ENCODE measurements at places on chromosomes 13 and 19.

GRCh38 chr13:22214184-22214583 is 543.3 kb downstream of the FGF9 start:
- DNase-seq = no peak

DNA sequence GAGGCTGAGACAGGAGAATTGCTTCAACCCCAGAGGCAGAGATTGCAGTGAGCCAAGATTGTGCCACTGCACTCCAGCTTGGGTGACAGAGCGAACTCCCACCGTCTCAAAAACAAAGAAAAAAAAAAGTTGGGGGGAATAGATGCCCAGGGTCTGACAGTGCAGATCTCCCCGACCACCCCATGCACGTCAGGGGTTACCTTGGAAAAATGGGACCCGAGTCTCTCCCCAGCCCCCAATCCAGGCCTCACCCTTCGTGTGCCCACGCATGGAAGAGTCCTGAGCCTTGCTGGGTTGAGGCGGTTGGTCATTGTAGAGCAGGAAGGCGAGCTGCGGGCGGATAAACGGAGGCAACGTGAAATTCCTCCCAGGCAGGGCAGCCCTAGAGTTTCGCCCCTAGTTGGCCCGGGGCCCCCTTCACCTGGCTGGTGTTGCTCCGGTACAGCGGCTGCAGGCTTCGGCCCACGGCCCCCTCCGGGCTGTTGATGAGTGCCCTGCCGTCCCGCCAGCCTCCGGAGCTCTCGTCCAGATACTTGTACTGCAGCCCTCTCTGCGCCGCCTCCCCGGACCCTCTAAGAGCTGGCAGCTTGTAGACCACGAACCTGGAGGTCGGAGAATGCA is 588 bp downstream of the DNASE2 start:
- peak; percentile 16 for DNase-seq

GRCh38 chr13:62625214-62625881 is 1209.7 kb upstream of the PCDH20 start:
- DNase-seq = no peak

- no peak for DNase-seq
Observed at GRCh38 chr19:39111593-39112199, 13.9 kb upstream of the PAK4 start.

DNA sequence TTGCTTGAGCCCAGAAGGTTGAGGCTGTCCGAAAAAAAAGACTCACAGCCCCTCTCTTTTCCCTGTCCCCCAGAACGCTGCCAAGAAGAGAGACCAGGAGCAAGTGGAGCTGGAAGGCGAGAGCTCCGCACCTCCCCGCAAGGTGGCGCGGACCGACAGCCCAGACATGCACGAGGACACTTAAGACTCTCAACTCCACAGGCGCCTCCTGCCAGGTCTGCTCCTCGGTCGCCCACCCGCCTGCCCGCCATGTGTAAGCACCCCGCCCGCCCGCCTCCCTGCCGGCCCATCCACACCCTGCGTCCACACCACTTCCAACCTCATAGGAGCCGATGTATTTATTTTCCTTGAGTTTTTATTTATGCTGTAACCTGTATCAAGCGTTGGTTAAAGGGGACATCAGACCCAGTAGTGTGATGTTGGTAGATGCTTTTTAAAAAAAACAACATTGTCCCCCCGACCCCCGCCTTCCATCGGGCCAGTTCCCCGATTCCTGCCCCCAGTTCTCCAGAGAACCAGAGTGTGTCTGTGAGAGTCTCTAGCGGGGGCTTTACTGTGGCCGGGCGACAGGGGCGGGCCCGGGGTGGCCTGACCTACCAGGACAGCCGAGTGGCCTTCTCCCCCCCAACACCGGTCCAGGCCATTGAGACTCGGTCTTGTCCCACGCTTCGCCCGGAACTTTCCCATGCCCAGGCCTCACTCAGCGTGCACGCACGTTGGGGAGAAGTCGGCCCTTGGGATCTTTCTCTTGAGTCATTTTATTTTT is 10.3 kb downstream of the DDA1 start:
- no peak for DNase-seq
